ENCODE measurements at places on chromosomes 4 and X.
A peak's percentile ranks its signal among the peaks of the same experiment; 100 is the strongest.

- DNase-seq, result no peak
These were observed 186.1 kb upstream of the PSAPL1 start for GRCh38 chr4:7620814-7621176.

- no peak for DNase-seq
These were observed 94.1 kb upstream of the GALNT7 start for GRCh38 chr4:173074501-173074946.

GRCh38 chr4:99504804-99505502, 5.9 kb upstream of the C4orf17 start:
- no peak for DNase-seq

- DNase-seq, result no peak
These were observed 15.6 kb upstream of the DCHS2 start for GRCh38 chr4:154507156-154507555.

DNA sequence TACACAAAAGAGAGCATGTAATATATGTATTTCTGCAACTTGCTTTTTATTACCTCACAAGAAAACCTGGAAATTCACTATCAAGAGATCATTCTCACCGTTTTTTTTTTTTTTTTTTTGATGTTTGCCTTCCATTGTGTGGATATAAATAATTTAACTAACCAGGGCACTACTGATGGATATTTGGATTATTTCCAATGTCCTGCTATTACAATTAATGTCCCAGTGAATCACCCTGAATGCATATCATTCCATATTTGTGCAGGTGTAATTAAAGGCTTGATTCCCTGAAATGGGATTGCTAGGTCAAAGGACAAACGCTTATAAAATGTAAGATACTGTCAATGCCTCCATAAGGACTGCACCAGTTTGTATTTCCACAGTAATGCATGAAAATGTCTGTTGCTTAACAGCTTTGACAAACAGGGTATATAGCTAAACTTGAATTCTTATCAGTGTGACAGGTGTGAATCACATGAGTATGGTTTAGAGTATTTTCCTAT, 87.8 kb downstream of the NCAPG start:
- DNase-seq, result no peak

- DNase-seq, result no peak
These were observed 303.5 kb downstream of the ANKRD50 start for GRCh38 chr4:124409044-124409443.

DNA sequence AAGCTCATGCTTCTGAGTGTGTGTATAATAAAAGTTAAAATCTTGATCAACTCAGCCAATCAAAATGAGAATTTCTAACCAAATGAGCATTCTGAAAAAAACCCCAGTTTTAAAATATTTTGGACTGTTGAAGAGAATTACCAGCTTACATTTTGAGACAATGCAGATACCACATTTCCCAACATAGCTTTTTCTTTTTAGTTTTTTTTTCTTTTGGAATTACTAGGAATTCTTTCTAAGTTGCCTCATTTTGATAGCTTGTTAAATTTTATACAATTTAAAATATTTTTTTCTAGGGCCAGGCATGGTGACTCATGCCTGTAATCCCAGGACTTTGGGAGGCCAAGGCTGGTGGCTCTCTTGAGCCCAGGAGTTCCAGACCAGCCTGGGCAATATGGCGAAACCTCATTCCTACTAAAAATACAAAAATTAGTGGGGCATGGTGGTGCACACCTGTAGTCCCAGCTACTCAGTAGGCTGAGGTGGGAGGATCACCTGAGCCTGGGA, 2.2 kb downstream of the RP2 start:
- no peak for DNase-seq

- DNase-seq, result no peak
These were observed 160.6 kb downstream of the AFF2 start for GRCh38 chrX:148661035-148661434.

- peak; percentile 44 for DNase-seq
These were observed 355 bp downstream of the GRID2 start for GRCh38 chr4:92304121-92304520.

- DNase-seq, result no peak
These were observed 1830.0 kb upstream of the IGFBP7 start for GRCh38 chr4:58940167-58940566.

DNA sequence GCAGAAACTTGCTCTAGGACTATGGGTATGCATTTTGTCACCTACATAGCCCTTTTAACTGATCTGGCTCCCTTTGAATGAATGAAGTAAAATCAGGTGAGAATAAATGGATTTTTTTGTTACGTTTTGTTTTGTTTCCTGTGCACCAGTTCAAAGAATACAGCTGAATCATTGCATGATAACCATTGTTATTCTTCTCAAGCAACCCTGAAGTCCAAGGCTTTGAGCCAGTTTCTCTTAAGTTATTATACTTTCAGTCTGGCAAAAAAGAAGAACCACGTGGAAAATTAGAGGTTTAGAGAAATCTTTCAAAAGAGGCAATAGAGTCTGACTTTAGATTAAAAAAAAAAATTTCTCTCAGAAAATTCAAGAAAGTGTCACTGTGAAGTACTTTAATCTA, 398.6 kb upstream of the TECRL start:
- DNase-seq, result no peak

GRCh38 chr4:36341936-36342335, 60.5 kb downstream of the DTHD1 start:
- no peak for DNase-seq
